ENCODE measurements at places on chromosomes 4 and X. TPM values are rescaled to one million over a fixed set of nuclear protein-coding genes. Genes with fewer than 3 reads are reported as not detected.

UGT2B10 gene
- total RNA-seq = not detected

NUDT11 gene
- total RNA-seq = not detected

NRK gene
- total RNA-seq = 0.26 TPM

PABPC1L2B gene
- not detected for total RNA-seq

PCDH19 gene
- total RNA-seq = 0.22 TPM

FAT1 gene
- 76.6 TPM for total RNA-seq

PTTG2 gene
- total RNA-seq = 0.43 TPM

PROM1 gene
- total RNA-seq = 2.9 TPM

LARP7 gene
- total RNA-seq = 31.0 TPM

CDS1 gene
- 39.8 TPM for total RNA-seq

OPRPN gene
- total RNA-seq = not detected

KCND1 gene
- total RNA-seq = 1.9 TPM

HTRA3 gene
- 41.2 TPM for total RNA-seq

AREG gene
- 54.7 TPM for total RNA-seq

MAGEC2 gene
- not detected for total RNA-seq

DRD5 gene
- total RNA-seq = not detected

PRPS1 gene
- 24.1 TPM for total RNA-seq

GAB3 gene
- 10.2 TPM for total RNA-seq

L1CAM gene
- 1.6 TPM for total RNA-seq

HEPH gene
- total RNA-seq = 3.7 TPM

PDGFC gene
- 26.0 TPM for total RNA-seq

MAGEB16 gene
- total RNA-seq = not detected

CT47B1 gene
- total RNA-seq = not detected

UGT8 gene
- total RNA-seq = 2.0 TPM

GUCY2F gene
- not detected for total RNA-seq

CRMP1 gene
- total RNA-seq = 1.6 TPM

WNK3 gene
- total RNA-seq = 1.0 TPM

FGG gene
- 255 TPM for total RNA-seq

TBC1D9 gene
- 41.9 TPM for total RNA-seq

CT45A2 gene
- total RNA-seq = not detected

ABCG2 gene
- total RNA-seq = not detected

RTL9 gene
- not detected for total RNA-seq

PAGE2 gene
- total RNA-seq = not detected

PNMA5 gene
- not detected for total RNA-seq

Data from upper lobe of left lung (tissue), 6 donors.